ENCODE measurements at places on chromosomes 6 and 20.

DNA sequence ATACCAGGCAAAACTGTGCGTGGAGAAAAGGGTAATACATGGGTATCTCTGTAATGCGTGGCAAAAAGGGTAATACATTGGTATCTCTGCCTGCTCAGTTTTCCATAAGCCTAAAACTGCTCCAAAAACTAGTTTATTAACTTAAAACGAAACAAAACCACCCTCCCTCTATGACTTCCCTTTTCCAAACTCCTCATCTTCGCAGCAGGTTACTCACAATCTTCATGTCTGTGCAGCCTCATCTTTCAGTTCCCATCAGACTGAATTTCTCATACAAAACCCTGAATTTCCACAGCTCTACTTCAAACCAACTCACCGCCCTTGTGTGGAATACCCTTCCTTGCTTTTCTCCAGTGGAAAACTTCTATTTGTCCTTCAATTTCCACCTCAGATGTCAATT, 199.4 kb downstream of the PHACTR1 start:
- DNase-seq: no peak

- DNase-seq: no peak
Observed at GRCh38 chr6:168261234-168261633, 58.3 kb downstream of the DACT2 start.

DNA sequence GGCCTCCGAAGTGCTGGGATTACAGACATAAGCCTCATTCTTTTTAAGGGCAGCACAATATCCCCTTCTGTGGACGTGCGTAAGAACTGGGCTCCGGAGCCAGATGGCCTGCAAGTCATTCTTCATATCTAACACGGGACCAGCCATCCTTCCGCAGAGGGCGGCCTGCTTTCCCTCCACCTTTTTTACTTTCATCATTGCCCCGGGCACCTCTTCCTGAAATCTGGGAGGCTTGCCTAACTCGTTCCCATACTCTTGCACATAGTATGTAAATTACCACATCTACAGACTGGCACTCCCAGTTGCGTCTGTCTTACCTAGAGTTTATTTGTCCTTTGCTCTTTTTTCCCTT, 29.9 kb upstream of the SLC23A2 start:
- DNase-seq: no peak

DNA sequence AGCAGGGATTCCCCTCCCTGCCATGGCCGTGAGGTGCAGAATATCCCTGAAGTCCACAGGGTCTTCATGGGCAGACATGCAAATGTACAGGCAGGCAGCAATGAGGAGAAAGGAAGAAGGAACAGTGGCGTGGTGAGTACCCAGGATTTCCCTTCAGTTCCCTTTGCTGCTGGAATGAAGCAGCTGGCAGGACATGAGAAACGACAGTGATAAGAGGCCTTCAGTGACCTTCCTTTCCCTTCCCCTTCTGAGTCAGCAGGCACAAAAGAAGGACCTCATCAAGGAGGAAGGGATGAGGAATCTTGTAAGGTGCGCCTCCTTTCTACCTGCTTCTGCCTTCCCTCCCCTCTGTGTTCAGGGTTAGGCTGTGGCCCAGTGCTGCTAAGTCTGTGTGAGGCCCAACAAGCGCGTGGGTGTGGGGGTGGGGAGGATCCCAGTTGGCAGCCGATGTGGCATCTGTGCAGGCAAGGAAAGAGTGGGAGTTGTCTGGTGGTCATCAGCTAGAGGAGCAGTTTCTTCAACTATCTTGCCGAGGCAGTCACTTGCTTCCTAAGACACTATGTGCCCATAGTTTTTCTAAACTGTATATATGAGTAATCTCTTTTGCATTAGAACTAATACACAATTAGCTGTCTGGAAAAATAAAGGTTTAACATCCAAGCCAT, 29.5 kb upstream of the FBXO9 start:
- no peak for DNase-seq

DNA sequence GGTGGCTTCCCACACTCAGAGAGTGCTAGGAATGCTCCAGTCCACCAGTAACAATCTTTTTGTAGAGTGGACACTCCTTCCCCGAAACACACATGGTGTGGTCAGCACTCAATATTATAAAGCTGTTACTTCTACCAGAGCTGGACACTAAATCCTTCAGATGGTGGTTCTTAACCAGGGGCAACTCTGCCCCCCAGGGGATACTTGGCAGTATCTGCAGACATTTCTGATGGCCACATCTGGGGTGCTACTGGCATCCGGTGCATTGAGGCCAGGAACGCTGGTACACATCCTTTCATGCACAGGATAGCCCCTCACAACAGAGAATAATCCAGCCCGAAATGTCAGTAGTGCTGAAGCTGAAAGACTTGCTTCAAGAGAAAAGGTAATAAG, 124.4 kb downstream of the NFATC2 start:
- DNase-seq: no peak

- no peak for DNase-seq
Observed at GRCh38 chr6:9515633-9516606, 899.0 kb downstream of the TFAP2A start.

DNA sequence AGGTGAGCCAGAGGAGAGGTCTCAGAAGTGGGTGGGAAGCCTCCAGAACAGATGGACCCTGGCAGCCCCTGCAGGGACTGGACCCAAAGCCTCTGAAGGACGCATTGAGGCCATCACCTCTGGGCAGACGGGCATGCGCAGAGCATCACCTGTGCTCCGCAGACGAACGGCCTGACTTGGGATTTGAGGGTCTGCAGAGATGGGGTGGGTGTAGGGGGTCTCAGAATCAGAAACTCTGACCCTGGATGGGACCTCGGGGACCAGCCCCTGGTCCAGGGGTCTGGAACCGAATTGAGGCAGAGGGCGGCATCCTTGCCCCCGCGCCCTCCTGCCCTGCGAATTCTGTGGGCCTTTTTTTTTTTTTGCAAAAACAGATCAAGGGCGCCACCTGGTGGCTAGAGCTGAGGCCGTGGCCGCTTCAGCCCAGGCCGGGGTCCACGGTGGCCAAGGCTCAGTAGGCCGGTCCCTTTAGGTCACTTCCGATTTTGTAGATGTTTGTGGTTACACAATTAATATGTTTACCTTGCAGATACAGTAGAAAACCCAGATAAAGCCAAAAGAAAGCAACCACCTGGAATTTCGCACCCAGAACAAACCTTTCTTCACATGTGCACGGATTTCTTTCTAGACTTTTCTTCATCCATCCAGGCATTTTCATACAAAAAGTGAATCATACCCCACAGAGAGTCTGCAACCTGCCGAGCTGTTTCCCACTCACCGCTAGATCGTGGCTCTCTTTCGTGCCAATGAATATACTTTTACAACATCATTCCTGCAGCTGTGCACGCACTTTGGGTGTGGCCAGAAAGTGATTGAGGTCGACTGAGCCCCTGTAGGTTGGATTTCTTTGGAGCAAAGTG, 25.9 kb downstream of the ZBP1 start:
- DNase-seq: no peak

GRCh38 chr20:23879811-23880374, 345 bp upstream of the CST5 start:
- no peak for DNase-seq

DNA sequence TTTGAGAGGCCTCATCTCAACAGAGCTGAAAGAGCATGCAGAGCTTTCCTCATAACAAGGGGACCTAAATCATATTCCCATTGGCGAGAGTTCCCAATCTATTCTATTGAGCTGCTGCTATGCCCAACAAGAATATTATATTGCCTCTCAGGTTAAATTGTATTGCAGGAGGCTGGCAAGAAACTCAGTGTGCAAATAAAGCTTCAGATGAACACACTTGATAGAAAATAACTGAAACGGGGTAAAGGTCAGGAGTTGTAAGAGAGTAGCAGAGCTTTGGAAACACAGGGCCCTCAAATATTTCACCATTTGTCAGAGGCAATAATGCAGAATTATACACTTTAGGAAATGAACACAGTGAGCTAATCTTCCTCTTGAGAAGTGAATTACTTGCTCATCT, 364.3 kb upstream of the SPTLC3 start:
- no peak for DNase-seq

DNA sequence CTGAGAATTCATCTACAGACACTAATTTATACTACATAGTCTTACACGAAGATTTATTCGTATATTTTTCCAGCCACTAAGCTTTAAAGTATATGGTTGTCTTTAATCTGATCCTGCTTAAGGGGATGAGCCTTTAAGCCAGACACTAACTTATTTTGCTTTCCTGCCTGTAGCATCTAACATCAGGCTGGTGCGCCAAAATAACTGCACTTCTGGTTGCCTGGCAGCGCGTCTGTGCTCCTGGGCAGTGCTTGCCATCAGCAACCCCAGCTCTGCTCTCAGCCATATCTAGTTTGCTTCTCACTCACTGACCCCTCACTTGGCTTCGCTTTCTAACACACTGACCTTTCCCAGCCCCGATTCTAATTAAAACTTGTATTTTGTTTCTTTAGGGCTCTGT, 21.8 kb downstream of the HMGCLL1 start:
- no peak for DNase-seq

DNA sequence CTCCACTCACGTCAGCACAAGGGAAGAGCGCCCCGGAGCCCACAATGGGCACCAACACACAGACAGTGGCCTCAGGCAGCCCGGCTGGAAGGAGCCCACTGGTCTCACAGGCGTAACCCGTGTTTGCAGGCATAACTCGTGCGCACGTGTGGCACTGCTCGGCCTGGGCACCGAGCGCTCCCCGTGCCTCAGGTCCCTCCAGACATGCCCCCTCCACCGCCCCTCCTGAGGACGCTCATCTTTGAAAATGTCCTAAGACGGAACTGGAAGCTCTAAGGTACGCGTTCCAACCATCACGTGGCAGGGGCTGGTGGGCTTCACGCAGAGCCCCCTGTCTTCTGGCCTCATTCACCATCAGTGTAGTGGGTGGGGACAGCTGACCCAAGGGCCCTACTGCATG, 44.6 kb downstream of the SSR1 start:
- no peak for DNase-seq

GRCh38 chr6:13163161-13163944, 165.0 kb downstream of the TBC1D7 start:
- no peak for DNase-seq

- no peak for DNase-seq
Observed at GRCh38 chr6:115544765-115545671, 515.7 kb downstream of the FRK start.

GRCh38 chr6:30202366-30202765, 10.8 kb downstream of the TRIM26 start:
- no peak for DNase-seq

All from AG09319 (cell line).